Skeletal muscle cell (primary cell): ENCODE measurements at places on chromosomes 12 and 14.

- DNase-seq = no peak
These were observed 40.6 kb downstream of the HSD17B6 start for GRCh38 chr12:56803750-56804149.

- no peak for DNase-seq
These were observed 106.5 kb downstream of the EML1 start for GRCh38 chr14:99899578-99900178.

DNA sequence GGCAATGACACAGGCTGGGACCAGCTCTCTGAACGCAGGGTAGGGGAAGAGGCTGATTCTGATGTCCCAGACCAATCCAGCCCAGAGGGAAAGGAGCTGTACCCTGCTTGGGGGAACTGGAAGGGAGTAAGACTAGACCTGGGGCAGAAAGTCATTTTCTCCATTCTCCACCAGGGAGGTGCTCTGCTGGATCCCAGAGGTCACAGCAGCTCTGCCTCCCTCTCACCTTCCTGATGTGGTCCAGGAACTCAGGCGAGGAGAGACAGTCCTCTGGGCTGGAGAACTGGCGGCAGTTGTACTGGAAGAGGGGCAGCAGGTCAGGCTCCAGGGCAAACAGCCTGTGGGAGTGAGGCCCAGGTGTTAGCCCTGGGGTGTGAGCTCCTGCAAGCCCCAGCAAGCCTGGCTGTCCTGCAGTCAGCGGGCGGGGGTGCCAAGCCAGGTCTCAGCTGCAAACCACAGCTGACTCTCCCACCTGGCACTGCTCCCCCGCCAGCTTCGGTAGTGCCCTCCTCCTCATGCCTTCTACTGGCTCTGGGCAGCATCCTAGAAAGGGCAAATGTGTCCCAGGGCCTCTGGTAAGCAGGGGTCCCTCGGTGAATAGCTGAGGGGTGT lies 1.9 kb downstream of the NGB start:
- DNase-seq = no peak

DNA sequence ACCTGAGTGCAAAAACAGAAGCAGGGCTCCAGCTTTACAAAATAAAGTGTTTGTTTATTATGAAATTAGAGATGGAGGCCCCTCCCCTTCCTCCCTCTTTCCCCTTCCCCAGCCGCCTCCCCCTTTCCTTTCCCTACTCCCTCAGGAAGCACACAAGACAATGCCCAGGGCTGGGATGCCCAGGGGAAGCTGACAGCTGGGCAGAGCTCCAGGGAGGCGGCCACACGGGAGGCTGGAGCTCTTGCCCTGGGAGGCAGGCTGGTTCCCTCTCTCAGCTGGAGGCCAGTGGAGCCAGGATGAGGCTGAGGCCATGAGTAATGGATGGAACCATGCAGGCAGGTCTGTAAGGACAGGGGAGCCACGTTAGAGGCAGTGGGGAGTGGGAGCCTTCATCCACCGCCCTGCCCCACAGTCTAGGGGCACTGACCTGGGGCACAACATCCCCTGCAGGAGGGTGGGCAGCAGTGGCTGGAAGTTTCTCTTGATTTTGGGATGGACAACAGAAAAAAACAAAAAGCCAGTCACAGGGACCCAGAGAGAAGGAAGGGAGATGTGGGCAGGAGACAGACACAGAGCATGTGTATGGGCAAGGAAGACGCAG lies 5.1 kb downstream of the PSMB11 start:
- DNase-seq = no peak

DNA sequence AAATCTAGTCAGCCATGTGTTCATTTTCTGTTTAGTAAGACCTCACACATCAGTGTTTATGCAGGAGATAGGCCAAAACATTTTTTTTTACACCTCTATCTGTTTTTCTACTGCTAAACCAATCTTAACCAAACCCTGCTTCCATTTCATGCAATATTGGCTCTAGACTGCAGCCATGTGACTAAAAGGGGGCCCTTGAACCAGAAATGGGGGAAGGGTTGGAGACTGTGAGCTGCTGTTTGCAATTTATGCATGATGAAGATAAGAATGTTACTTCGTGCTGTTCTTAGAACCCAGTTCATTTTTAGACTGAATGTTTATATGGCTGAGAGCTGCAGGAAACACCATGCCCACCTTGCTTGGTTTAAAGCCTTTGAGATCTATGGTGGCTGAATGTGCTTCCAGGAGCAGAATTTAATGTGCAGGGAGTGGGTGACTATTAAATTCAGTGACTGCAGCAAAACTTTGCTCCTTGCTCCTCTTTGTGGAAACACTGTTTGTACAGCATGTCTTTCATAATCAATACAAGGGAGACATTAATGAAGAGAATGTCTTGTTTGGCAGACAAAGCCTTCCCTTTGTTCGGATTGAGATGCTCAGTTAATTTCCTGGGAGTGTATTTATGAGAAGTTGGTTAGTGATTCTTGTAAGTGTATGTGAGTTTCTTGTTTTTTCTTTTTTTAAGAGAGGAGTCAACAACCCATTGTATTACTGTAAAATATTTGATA lies 53.6 kb downstream of the CHST11 start:
- DNase-seq = no peak

DNA sequence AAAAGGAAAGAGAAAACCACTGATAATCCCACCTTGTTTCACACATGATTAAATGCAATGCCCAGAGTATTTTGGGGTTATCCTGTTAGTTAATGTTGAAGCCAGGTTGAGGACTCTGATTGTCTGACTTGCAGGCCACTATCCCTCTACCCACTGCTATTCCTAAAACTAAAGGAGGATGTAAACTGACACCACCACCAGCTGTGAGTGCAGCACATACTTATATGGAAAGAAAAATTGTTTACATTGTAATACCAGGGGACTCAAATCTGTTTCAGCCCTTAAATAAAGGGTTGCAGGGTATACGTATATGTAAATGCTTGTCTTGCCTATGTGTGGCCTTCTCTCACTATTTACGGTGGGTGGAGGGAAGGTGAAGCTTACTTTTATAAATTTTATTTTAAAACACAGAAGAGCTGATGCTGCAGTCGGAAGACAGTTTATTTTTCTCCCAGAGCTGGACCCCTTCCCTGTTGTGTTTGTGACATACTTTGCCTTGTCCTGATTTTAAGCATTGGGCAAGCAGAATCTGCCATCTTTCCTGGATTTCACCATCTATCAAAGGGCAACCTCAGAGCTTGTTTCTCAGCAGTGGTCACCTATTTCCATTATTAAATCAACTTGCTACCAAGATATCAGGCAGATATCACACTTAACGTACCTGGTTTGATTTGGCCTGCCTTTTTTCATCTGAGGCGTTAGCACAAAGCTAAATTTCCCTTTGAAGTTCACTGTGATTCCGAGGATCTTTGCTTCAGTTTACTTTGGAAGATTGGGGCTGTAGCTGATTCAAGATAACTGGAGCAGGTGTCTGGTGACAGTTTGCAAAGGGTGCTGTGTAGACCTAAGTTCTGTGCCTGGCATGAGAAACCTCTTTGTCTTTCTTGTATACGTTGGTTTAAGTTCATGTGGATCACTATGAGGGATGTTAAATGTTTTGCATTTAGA lies 25.2 kb downstream of the DAAM1 start:
- peak; percentile 33 for DNase-seq
